NCI-H1436 treated with DMSO at 0.1 percent for 48 hours (cell line): ENCODE measurements at places on chromosomes 12 and 14.

DNA sequence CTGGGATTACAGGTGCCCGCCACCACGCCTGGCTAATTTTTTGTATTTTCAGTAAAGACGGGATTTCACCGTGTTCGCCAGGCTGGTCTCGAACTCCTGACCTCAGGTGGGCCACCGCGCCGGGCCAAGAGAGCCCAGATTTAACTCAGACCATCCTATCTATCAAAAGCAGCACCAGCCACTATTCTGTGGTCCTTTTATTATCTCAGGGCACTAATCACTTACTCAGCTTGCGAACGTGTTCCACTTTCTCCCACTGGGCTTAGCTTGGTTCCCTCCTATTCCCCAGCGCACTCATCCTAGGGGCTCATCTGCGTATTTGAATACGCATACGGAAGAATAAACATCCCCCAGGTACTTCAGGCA is 16.2 kb upstream of the AACS start:
- DNase-seq = no peak

DNA sequence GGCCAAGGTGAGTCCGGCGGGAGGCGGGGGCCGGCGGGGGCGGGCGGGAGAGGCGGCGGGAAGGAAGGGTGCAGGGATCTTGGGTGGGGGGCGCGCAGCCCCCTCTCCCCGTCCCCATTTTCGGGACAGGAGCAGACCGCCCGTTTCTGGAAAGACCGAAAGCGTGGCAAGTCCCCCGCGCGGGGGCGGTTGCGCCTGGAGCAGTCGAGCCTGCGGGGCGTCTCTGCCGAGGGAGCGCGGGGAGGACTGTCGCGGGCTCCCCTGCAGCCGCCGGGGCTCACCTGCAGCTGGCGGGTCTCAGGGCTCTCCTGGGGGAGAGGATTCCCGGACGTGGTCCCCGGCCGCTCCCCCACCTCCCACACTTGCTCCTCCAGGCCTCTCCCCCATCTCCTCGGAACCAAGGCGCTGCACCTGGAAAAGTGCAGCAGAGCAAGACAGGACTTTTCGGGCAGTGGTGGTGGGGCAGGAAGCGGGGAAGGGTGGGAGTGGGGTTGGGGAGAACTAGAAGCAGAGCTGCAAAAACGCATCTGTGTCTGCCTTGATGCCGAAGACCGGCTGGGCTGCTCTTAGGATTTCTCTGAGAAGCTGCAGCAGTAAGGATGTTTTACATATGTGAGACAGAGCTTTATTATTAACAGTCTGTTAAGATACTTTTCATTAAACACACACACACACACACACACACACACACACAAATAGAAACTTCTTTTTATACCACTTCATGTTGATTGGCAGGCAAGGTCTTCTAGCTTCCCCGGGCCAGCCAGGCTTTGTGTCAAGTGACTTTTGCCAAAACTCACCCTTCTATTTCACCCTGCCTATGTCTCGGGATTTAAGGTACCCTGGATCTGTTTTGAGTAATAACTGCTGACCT is 677 bp downstream of the C12orf75 start:
- DNase-seq = no peak

- DNase-seq = no peak
Observed at GRCh38 chr12:125890971-125891370, 825.7 kb downstream of the AACS start.

GRCh38 chr14:87207756-87208155 is 785.2 kb downstream of the GALC start:
- DNase-seq = no peak

GRCh38 chr12:52347551-52348510 is 19.4 kb downstream of the KRT85 start:
- DNase-seq = no peak

GRCh38 chr12:110280392-110280778 is 662 bp upstream of the ATP2A2 start:
- DNase-seq = no peak

GRCh38 chr12:31589598-31589903 is 1.4 kb downstream of the DENND5B start:
- no peak for DNase-seq

- no peak for DNase-seq
Observed at GRCh38 chr14:38737686-38738407, 365.2 kb downstream of the SEC23A start.

DNA sequence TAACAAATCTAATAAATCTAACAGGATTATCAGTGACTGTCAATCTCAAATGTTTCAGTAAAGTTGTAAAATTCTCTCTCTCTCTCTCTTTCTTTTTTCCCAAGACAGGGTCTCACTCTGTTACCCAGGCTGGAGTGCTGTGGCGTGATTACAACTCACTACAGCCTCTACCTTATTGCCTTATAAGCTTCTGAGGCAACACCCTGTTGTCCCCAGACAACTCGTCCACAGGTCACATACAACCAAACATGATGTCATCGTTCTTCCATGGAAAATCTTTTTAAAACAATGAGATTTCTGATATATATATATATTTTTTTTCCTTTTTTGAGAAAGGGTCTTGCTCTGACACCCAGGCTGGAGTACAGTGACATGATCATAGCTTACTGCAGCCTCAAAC is 151.4 kb upstream of the RGS6 start:
- no peak for DNase-seq

GRCh38 chr12:53571295-53571694 is 54.9 kb downstream of the ATF7 start:
- no peak for DNase-seq

- no peak for DNase-seq
Observed at GRCh38 chr12:33825442-33825841, 196.9 kb upstream of the ALG10 start.

DNA sequence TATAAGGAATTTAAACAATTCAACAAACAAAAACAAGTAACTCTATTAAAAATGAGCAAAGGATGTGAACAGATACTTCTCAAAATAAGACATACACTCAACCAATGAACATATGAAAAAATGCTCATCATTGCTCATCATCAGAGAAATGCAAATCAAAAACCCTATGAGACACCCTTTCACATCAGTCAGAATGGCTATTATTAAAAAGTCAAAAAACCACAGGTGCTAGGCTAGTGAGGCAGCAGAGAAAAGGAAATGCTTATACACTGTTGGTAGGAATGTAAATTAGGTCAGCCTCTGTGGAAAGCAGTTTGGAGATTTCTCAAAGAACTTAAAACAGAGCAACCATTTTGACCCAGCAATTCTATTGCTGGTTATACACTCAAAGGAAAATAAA is 52.0 kb downstream of the NAV3 start:
- DNase-seq = no peak

DNA sequence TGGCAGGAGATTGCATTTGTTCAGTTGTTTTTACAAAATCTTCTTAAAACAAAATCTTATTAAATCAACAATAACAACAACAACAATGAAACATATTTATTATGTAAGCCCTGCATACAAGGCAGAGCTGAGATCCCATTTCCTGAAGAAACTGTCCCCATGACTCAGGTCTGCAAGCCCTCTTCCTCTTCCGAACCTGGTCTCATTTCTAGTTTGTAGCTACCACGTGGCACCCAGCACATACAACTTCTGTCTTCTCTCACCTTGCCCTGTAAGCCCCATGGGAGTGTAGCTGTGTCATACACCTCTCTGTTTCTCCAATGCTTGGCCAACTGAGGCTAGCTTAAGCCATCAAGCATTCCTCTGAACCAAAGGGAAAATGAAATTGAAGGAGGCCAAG is 106.4 kb downstream of the SLC8A3 start:
- DNase-seq = no peak

GRCh38 chr14:86683561-86683960 is 1153.6 kb downstream of the FLRT2 start:
- no peak for DNase-seq

- DNase-seq = no peak
Observed at GRCh38 chr14:38021861-38022260, 185.8 kb upstream of the SSTR1 start.

- no peak for DNase-seq
Observed at GRCh38 chr12:25684070-25684469, 131.0 kb upstream of the LMNTD1 start.

DNA sequence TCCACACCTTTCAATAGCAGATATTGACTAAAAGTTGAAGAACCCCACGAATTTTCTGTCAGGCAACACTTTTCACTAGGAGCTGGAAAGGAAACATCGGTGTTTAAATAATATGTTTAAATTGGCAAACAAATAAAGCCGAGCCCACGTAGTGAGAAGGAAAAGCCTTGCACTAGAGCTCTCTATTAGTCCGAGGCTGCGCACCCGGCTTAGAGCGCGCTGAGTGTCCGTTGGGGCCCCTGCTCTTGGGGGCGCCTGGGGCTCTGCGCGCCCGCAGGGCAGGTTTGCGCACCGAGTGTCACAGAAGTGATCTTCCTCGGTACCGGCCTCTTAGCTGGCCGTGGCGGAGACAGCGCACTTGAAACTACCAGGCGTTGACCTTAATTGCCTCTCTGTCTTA is 6.4 kb downstream of the TTC6 start:
- DNase-seq = no peak

GRCh38 chr12:53217051-53217930 is 10.2 kb upstream of the ITGB7 start:
- no peak for DNase-seq

DNA sequence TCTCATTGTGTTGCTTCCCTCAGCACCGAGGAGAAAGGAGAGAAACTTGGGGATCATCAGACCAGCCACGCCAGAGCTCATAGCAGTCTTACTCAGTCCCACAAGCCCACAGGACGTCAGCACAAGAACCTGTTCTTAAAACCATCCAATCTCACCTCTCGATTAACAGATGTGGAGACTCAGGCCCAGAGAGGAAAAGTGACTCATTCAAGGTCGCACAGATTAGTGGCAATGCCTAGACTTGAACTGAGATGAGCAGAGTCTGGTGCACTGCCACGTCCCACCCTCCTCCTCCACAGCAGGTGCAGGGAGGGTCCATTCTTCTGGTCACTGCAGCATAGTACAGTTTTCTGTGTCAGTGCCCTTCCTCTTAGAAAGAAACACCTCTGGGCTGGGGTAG is 154.9 kb upstream of the PZP start:
- no peak for DNase-seq

DNA sequence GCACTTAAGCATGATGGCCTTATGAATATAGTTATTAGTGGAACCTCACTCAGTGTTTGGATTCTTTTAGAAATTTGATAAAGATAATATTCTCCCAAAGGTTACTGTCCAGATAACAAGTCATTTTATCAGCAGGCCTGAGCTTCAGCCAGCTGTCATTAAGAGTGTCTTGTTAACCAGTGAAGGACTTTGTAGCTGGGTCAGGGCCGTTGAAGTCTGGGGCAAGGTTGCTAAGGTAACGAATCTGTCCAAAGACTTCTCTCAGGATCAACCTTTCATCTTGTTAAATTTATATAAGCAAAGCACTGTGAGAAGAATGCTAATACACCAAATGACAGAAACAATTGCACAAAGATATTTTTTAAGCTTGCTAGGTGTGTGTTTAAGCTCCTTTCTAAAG is 271.3 kb upstream of the TMPO start:
- no peak for DNase-seq

- DNase-seq = no peak
Observed at GRCh38 chr12:41339784-41340183, 151.7 kb downstream of the PDZRN4 start.

- DNase-seq = no peak
Observed at GRCh38 chr12:64461634-64462414, 9.9 kb downstream of the TBK1 start.

DNA sequence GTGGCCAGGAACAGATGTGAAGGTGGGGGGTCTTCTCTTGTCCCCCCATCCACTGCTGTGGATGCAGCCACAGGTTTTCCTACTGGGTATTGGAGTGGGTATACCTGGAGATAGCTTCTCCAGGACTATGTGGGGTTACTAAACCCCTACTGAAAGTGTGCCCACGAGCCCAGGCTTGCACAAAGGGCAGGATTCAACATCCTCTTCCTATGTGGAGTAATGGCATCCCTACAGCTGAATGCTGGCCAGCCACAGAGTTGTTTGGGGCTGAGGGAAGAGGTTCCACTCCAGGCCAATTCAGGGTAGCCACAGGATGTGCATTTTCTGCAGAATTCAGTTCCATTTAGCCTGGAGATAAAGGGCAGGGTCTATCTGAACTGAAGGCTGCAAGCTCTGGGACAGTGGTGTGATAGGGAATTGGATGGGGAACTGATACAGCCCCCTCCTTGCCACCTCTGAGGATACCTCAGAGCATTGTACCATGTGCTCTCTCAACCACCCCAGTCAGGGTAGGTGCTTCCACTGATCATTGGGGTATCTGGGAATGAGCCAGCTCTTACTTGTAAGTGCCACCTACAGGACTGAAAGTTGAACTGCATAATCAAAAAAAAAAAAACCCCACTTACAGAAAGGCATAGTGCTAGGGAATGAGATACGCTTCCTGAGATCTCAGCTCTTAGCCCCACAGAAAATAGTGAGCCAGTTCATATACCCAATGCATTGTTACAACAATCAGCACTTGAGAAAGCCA is 187.1 kb downstream of the KITLG start:
- DNase-seq = no peak

DNA sequence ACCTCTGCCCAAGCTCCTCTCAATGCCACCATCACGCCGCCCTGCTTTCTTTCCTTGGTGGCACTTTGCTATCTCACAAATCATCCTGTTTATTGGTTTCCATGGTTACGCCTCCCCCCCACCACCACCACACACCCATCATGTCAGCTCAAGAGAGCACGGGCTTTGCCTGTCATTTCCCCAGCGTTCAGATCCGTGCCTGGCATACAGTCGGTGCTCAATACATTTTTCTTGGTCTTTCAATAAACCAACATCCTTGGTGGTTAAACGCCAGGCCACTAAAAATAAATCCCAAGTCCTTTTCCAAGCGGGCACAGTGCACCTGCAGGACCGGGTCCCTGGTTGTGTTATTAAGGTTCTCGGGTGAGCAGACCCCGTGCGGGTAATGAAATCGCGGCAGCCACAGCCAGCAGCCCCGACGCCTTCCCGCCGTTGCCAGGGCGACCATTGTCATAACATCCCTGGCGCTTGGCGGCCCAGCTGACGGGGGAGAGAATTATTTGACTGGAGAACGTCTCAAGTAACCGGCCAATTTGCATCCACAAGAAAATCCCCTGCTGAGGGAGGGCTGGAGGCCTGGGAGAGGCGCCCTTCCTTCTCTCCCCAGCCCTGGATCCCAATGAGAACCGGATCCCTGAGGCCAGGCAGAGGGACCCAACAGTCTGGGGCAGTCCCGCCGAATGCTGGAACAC is 92.9 kb downstream of the KSR2 start:
- DNase-seq = peak; percentile 50

- DNase-seq = no peak
Observed at GRCh38 chr12:25056011-25056410, 107.1 kb upstream of the BCAT1 start.

DNA sequence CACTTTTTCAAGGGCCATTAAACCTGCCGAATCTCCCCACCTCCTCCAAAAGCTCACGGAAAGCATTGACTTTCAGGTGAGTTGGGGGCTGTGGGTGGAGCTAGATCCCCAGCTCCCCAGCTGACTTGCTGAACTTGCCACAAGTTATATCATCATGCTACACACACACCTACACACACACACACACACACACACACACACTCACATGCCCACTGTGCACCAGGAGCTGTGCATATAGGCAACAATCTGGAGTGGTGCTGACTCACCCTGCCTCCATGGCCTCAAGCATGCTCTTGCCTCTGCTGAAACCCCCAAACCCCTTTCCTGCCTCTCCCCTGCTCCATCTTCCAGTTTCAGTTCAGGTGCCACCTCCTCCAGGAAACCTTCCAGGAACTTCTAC is 26.1 kb downstream of the SERPINA3 start:
- no peak for DNase-seq
